ENCODE measurements at places on chromosomes 7 and 10. TPM values are rescaled to one million over a fixed set of nuclear protein-coding genes. Genes with fewer than 3 reads are reported as not detected.

Gene SFR1
- total RNA-seq = 5.3 TPM

Gene ZNF853
- 1.7 TPM for total RNA-seq

Gene MALRD1
- total RNA-seq = not detected

Gene RGR
- not detected for total RNA-seq
